Activated T-helper 1 cell treated with Interleukin-2 at 50 U/mL for 16 hours (primary cell): ENCODE measurements at places on chromosomes 3 and 15.

GRCh38 chr15:91061997-91062396 is 38.1 kb upstream of the SV2B start:
- no peak for DNase-seq

GRCh38 chr15:68186671-68187397 is 18.3 kb downstream of the CALML4 start:
- no peak for DNase-seq

DNA sequence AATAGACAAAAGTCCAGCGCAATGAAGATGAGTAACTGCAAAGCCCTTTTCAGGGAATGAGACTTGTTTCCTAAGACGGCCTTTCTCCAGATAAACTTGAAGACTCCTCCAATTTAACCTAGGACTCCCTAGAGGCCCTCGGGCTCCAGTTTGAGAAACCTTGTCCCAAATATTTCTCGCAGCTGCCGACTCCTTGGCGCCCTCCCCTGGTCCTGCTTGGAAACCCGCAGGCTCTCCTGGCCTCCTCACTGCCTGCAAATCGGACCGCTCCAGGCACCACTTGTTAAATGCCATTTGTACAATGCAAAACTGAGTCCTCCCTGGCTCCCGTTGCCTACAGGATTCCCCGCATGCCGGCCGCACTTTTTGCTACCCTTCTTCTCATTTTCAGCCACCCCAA is 36.8 kb downstream of the MUC4 start:
- DNase-seq = no peak

DNA sequence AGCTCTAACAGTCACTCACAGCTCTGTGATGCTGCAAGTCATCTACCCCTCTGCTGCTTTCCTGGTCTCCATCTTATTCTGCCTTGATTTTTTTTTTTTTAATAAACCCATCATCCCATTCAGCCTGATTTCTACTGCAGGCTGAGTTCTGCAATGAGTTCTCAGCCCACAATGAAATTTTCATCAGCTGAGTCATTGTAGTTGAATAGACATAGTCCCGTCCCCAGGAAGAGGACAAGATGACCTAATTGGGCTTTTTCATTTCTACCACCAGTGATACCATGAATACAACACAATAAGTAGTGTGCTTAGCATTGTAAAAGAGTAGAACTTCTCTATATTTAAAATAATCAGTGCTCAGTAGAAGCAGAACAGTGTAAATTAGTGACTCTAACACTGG is 59.3 kb downstream of the C3orf85 start:
- no peak for DNase-seq

- DNase-seq = no peak
Observed at GRCh38 chr15:83973816-83974215, 261.8 kb upstream of the GOLGA6L4 start.

- DNase-seq = no peak
Observed at GRCh38 chr3:52479877-52480575, 15.1 kb upstream of the STAB1 start.

- DNase-seq = no peak
Observed at GRCh38 chr3:45534632-45535031, 59.9 kb upstream of the LIMD1 start.

- DNase-seq = no peak
Observed at GRCh38 chr15:98151096-98151495, 190.6 kb downstream of the ARRDC4 start.

GRCh38 chr3:55813268-55814097 is 326.4 kb upstream of the WNT5A start:
- DNase-seq = no peak
